ENCODE measurements at places on chromosomes 11 and 22. TPM values are rescaled to one million over a fixed set of nuclear protein-coding genes. Genes with fewer than 3 reads are reported as not detected.

GRCh38 chr11:60347084-60347797 is 20.2 kb downstream of the MS4A6E start:
- H3K4me3 ChIP-seq: no peak overlapping the region
- no peaks in the 10 kb centered on the region for H3K27me3 ChIP-seq
- no peaks in the 10 kb centered on the region for H3K36me3 ChIP-seq
- H3K4me1 ChIP-seq: peaks cover 22% of the 10 kb centered on the region
- no peak for DNase-seq
- H3K27ac ChIP-seq: no peak overlapping the region

DNA sequence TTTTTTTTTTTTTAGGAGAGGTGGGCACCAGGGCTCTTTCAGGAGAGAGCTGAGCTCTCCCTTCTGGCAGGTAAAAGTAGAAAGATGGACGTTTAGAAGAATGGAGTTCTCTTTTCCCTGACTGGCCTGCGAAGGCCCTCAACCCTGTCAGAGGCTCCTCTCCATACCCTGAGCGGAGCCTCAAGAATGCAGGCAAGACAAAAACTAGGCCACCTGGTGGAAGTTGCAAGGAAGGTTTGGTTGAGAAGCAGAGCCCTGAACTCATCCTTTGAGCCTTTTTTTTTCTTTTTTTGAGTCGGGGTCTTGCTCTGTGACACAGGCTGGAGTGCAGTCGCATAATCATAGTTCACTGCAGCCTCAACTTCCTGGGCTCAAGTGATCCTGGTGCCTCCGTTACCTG is 1.4 kb downstream of the OTOG start:
- H3K27me3 ChIP-seq: no peaks in the 10 kb centered on the region
- DNase-seq: no peak
- no peak overlapping the region for H3K27ac ChIP-seq
- H3K4me1 ChIP-seq: no peaks in the 10 kb centered on the region
- H3K36me3 ChIP-seq: no peaks in the 10 kb centered on the region

GRCh38 chr22:19516378-19517170 is 7.6 kb downstream of the CLDN5 start:
- no peak overlapping the region for H3K27ac ChIP-seq
- H3K27me3 ChIP-seq: no peaks in the 10 kb centered on the region
- DNase-seq: no peak
- no peaks in the 10 kb centered on the region for H3K4me1 ChIP-seq

- H3K27ac ChIP-seq: no peak overlapping the region
- no peaks in the 10 kb centered on the region for H3K4me1 ChIP-seq
- no peak for DNase-seq
- no peak overlapping the region for H3K4me3 ChIP-seq
- H3K36me3 ChIP-seq: no peaks in the 10 kb centered on the region
- no peaks in the 10 kb centered on the region for H3K27me3 ChIP-seq
Observed at GRCh38 chr11:117910525-117910924, 18.7 kb downstream of the TMPRSS13 start.

CFAP300 gene
- not detected for total RNA-seq

APOA1 gene
- not detected for total RNA-seq
